Mammary epithelial cell (primary cell): ENCODE measurements at places on chromosomes 7 and 10.

GRCh38 chr7:23680414-23681405 is 711 bp downstream of the FAM221A start:
- DNase-seq: peak; percentile 20

- DNase-seq: no peak
Observed at GRCh38 chr7:111678986-111679385, 116.7 kb upstream of the IMMP2L start.

DNA sequence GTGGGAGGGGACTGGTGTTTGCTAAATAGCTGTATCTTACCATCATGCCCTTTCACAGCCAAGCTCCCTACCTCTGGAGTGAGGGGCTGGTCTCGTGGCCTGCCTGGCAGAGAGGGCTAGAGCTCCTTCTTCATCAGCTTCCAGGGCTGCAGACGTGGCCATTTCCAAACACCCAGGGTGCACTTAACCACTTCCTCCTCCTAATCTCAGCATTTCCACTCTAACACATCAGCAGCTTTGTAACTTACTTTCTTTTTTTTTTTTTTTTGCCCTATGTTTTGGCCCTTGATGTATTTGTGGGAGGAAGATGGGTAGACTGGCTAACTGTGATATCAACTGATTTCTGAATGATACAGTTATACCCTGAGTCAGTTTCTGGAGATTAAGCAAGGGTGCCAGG is 27.4 kb downstream of the LRRC4 start:
- no peak for DNase-seq

DNA sequence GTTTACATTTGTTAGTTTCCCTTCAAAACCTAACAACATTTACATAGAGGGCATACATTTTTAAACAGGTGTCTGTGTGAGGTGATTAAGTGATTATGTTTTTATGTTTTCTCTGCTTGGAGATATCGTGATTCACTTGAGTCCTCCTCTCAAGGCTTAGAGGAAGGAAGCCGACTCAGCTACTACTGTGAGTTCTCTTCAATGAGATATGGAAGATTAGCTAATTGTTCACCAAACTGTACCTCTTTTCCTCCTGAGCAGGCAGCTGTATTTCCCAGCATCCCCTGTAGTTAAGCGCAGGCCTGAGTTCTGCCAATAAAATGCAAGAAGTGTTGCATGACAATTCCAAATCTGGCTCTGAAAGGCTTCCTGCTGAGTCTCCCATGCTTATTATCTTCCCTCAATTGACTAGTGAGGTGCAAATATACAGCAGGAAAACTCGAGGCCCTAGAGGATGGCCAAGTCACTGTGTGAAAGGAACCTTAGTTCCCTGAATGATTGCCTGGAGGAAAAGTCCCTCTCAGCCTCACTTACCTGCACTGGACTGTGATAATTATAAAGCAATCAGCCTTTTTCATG is 528.7 kb downstream of the GRM8 start:
- no peak for DNase-seq

DNA sequence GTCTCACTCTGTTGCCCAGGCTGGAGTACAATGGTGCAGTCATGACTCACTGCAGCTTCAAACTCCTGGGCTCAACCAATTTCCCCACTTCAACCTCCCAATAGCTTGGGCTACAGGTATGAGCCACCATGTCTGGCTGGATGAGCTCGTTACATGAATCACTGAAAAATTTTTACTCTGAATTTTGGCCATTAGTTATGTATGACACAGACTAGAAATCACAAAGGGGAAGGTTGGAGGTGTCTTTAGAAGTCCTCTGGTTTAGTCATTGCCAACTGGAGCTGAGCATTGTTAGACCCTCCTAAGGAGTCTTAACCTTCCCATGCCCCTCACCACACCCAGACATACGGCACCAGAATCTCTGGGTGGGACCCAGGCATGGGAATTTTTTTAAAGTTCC is 34.7 kb downstream of the SVIL start:
- DNase-seq: peak; percentile 88

- DNase-seq: peak; percentile 52
Observed at GRCh38 chr10:33939892-33940291, 605.4 kb upstream of the NRP1 start.

- no peak for DNase-seq
Observed at GRCh38 chr10:4265964-4266363, 481.0 kb upstream of the KLF6 start.
